ENCODE measurements at places on chromosomes 12 and 14. TPM values are rescaled to one million over a fixed set of nuclear protein-coding genes. Genes with fewer than 3 reads are reported as not detected.

Gene RPGRIP1
- total RNA-seq: 0.28 TPM

Gene TEX22
- total RNA-seq: 2.9 TPM

- DNase-seq: no peak
Observed at GRCh38 chr14:62168564-62169155, 406.4 kb downstream of the SNAPC1 start.

DNA sequence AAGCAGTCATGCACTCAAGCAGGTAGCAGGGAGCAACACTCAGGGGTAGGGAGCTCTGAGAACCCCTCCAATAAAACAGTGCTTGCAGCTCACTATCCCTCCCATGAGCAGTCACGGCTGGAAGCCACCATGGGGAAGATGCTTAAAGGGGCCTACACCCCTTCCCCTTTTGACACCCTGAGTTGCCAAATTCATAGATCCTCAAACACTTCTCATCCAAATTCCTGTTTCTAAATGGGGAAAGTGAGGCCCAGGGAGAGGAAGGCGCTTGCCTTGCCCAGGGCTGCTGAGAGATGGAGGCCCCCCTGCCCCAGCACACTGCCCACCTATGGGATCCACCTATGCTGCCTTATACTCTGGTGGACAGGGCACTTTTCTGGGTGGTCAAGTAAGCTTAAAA, 7.2 kb upstream of the ENDOU start:
- DNase-seq: no peak

GRCh38 chr14:94970941-94971730, 186.2 kb downstream of the DICER1 start:
- DNase-seq: no peak

Measured in Panc1 (cell line).